ENCODE measurements at places on chromosomes 7 and 10. TPM values are rescaled to one million over a fixed set of nuclear protein-coding genes. Genes with fewer than 3 reads are reported as not detected.

The TMEM225B gene
- total RNA-seq, result not detected

The ACSM6 gene
- total RNA-seq, result not detected

The ITPRID1 gene
- not detected for total RNA-seq

GRCh38 chr10:119336599-119336998 lies 129.2 kb downstream of the GRK5 start:
- DNase-seq, result no peak

DNA sequence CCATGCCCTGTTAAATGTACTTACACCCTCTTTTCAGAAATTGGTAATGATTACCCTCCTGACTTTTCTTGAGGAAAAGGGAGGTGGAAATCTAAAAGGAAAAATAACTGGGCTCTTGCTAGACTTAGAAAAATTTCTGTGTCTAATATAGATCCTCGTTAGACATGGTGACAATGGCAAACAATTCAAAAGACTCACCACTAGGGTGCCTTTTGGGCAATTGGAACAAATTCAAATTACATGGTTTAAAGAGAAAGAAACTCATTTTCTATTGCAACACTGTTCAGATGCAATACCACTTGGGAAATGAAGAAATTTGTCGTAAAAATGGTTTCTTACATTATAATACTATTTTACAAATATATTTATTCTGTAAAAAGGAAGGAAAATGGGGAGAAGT lies 950.1 kb downstream of the GRM8 start:
- DNase-seq, result no peak

DNA sequence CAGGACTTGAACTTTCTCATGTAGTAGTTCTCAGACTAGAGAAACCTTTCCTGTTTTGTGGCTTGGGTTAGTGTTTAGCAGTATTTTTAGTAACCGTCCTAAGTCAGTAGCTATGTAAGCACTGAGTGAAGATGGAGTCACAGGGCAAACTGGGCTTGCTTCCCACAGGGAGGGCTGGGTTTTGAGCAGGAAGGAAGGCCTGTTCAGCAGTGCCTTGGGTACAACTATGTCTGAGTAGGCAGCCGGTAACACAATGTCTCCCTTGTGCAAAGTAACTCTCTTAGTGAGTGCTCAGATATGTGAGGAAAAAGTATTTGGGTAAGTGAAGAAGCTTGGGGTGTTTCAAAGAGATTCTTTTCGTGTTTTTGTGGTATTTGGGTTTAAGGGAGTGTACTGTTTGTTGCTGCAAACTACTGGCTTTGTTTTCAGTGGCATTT lies 96.4 kb downstream of the CCSER2 start:
- no peak for DNase-seq

DNA sequence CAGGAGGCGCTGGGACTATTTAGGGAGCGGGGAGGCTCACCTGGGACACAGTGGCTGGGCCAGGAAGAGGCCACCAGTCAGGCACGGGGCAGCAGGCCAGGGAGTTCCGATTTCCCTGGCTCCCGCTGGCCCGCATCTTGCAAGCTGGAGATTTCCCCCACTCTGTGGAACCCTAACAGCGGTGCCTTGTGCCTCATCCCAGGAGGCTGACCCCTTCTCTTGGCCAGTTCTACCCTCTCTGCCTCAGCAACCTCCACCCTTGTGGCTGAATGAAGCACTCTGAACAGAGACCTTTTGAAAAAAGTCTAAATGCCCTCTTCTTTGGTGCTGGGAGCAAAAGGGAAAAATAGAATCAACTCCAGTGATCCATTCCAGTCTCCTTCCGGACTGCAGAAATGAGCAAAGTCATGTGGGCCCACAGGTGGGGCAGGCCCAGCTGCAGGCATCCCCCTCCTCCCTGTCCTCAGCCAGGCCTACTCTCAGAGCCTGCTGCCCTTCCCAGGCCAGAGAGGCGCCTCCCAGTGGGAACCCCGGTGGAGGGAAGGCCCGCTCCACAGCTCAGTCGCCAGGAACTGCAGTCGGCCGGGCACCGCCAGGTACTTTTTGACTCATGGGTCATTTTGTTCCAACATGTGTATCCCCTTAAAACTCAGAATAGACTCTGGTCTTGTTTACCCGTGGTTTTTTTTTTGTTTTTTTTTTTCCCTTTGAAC lies 155.5 kb downstream of the ZNF248 start:
- no peak for DNase-seq

DNA sequence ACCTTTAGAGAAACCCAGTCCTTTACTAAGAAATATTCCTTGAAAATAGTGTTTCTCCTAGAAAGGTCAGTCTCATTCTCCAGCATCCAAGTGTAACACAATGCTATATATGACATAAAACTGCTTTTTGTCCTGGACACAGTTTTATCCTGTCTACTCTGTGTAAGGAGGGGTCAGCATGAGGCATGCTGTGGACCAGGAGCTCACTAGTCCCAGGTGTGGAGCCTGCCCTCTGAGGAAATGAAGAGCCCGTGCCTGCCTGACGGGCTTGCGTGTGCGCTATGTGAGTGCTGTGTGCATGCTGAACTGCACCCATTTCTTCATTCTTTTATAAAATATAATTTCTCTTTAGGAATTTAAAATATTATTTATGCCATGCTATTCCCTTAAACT lies 182.8 kb upstream of the CDCA7L start:
- no peak for DNase-seq

GRCh38 chr10:9198611-9199010 lies 1144.1 kb downstream of the GATA3 start:
- no peak for DNase-seq

GRCh38 chr7:141877365-141877764 lies 36.1 kb upstream of the PRSS37 start:
- DNase-seq, result no peak

All from Caki2 (cell line).